ENCODE measurements at places on chromosomes 6 and 20.
A peak's percentile ranks its signal among the peaks of the same experiment; 100 is the strongest.

- peak; percentile 45 for DNase-seq
These were observed 193.1 kb upstream of the SIM1 start for GRCh38 chr6:100657678-100658330.

GRCh38 chr6:21284706-21285105, 308.8 kb upstream of the SOX4 start:
- DNase-seq = no peak

DNA sequence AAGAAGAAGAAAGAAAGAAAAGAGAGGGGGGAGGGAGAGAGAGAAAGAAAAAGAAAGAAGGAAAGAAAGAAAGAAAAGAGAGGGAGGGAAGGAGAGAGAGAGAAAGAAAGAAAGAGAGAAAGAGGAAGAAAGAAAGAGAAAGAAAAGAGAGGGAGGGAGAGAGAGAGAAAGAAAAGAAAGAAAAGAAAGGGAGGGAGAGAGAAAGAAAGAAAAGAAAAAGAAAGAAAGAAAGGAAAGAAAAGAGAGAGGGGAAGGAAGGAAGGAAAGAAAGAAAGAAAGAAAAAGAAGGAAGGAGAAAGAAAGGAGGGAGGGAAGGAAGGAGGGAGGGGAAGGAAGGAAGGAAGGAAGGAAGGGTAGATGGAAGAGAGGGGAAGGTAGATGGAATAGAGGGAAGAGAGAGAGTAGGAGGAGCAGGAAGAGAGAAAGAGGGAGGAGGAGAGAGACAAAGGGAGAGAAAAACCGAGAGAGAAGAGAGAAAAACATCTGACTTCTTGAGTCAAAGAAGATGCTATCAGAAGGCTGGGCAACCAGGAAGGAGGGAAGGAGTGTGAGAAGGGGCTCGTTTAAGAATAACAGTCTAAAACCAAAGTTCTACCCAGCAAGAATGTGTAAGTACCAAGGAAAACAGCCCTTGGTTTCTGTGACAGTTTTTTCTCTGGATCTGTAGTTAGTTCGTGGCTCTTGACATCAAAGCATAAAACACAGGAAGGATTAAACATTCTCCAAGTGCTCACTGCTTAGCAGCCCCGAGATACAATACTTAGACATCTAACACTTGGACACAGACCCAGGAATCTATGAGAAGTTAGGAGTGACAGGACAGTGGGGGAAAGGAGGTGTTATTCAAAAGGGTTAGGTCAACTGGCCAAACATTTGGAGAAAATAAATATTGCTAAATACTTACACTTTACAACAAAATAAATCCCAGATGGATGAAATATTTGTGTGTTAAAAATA, 131.9 kb upstream of the STMND1 start:
- no peak for DNase-seq

- DNase-seq = peak; percentile 89
These were observed 41.7 kb downstream of the UBE2V1 start for GRCh38 chr20:50071039-50071888.

DNA sequence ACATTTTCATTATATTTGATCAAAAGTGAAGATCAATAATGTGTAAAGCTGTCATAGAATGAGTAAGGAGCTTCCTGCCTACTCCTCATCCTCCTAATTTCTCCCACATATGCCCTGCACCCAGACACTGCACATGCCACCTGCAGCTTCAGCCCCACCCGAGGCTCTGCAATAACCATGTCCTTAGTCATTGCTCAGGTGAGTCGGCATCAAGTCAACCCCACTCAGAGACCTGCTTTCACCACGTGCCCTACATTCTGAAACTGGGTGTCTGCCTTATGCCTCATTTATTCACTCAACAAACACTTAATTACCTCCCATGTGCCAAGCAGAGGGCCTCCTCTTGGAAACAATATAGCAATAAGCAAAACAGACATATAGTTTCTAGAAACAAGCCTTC, 15.4 kb upstream of the TNFAIP3 start:
- DNase-seq = no peak

DNA sequence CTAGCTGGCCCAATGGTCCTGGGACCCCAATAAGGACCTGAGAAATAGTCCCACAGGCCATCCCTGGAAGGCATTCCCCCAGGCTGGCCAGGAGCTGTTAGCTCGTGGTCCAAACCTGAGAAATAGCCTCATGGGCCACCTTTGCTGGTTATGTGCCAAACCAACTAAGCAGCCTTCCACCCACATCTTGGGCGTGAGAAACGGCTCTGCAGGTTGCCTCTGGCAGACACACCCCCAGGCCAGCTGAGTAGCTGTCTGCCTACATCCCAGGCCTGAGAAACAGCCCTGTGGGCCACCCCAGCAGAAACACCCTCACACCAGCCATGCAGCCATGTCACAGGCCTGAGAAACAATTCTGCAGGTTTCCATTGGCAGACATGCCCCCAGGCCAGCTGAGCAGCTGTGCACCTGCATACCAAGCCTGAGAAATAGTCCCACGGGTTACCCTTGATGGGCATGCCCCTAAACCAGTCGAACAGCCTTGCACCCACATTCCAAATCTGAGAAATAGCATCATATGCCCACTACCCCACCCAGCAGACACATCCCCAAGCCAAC, 567.8 kb upstream of the ID4 start:
- DNase-seq = no peak

GRCh38 chr6:71040043-71040442, 83.2 kb upstream of the B3GAT2 start:
- DNase-seq = no peak

GRCh38 chr20:42678895-42679294, 510.8 kb downstream of the PTPRT start:
- no peak for DNase-seq

All from MM.1S (cell line).